ENCODE measurements at places on chromosomes 1 and 21.
A peak's percentile ranks its signal among the peaks of the same experiment; 100 is the strongest.

GRCh38 chr21:45636459-45636858 lies 7.1 kb upstream of the PCBP3 start:
- DNase-seq, result no peak

DNA sequence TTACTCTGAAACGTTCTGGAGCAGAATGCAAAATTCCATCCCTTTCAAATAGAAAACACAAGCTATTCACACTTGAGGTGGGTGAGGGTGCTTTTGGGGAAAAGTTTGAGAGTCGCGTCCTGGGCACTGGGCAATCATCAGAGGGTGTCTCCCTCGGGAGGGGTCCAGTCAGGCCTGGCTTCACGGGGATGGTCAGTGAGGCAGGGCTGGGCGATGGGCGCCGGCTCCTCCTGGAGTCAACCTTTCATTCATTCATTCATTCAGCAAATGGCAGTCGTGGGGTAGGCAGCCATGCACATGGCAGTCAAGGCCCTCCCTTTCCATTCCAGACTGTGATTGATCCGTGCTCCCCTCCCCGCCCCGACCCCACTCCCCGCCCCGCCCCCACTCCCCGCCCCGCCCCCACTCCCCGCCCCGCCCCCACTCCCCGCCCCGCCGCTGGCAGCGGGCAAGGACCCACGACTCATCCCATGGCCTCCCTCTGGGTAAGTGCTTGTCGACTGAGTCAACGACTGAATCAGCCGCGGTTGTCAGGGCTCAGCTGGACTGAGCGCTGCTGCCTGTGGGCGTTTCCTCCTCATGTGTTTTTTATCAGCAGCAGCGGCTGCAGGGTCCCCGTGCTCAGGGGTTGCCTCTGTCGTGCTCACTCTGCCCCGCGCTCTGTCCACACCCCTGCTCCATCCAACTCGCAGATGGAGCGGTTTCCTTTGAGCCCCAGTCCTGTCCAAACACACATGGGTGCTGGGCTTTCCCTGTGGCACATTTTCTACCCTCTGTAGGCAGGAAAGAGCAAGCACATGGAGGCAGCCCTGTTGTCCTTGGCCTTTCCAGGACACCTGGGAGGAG lies 12.5 kb upstream of the SPSB1 start:
- DNase-seq, result peak; percentile 70

DNA sequence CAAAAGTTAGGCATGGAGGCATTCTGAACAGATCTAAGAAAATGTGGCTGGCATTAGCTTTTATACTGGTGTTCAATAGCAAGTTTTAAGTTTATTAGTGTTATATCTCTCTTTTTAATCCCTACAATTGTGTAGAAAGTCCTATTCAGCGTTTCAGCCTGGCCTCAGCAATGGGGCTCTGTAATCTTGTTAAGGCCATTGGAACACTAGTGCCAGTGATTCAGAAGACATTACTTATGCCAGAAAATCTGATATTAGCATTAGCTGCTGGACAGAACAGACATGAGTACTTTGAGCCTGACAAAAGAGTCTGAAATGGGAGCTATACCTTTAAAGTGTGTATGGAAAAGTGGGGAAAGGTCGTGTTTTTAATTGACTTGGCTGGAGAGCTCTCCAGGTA lies 167.0 kb downstream of the NEGR1 start:
- no peak for DNase-seq

- peak; percentile 24 for DNase-seq
These were observed 3.3 kb upstream of the SLC45A1 start for GRCh38 chr1:8314346-8315280.

DNA sequence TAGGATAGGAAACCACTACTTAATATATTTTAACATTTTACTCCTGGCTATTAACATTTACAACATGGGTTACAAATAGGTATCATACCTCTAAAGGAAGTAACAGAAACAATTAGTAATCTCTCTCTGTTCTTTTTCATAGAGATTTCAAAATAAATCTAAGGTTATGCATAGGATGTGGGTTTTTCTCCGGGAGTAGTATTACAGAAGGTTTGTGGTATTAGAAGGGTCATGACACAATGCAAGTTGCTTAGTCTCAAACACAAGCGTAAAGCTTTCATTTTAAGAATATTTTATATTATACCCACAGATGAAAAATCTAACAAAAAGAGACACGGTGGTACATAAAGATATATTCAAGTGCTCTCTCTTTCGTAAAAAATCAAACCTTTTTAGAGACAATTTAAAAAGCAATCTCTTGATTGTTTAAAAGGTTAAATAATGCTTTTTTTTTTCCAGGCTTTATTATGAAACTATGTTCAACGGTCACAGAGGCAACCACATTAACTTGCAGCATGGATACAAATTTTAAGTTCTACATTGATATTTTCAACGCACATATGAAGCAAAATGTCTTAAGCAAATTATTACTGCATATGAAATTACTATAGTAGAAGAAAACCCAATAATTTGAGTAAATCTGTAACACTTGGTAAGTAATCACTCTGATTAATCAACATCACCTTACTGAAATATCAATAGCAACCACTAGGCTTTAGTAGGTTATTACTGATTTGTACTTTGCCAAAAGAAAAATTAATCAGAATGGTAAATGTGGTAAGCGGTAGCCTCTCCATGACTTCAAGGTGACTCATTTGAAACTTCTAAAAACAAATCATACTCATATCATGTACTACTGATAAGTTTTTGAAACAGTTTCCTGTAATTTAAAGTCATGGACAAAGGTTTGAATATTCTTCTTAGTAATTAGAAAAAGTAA lies 97.4 kb upstream of the GFI1 start:
- no peak for DNase-seq

DNA sequence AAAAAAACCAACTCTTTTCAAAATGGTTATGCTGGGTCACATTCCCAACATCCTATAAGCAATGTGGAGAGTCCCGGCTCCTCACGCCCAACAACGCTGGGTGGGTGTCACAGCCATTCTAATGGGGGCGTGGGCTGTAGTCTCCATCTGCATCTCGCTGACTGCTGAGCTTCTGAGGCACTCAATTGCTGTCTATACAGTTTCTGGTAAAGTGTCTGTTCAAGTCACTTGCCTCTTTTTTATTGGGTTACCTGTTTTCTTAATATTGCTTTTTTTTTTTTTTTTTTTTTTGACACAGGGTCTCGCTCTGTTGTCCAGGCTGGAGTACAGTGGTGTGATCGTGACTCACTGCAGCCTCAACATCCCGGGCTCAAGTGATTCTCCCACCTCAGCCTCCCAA lies 54.8 kb downstream of the GNB1 start:
- DNase-seq, result no peak

- no peak for DNase-seq
These were observed 13.3 kb downstream of the FBXO42 start for GRCh38 chr1:16338961-16339360.

DNA sequence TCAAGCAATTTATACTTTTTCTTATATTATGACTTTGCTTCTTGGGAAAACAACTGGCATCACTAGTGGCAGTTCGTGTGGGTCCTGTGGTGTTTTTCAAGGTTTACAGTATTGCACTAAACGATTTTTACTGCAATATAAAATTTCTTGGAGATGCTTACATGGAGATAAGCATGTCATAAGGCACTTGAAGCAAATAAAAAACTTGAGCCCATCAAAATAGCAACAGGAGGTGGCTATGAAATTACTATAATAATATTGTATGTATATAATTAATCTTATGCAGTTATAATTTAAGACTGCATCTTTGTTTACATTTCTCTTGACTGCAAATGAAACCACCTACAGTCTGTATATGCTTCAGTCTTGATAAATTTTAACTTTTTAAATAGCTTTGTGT lies 29.3 kb upstream of the CHAF1B start:
- DNase-seq, result no peak

GRCh38 chr1:212955098-212955497 lies 4.8 kb downstream of the VASH2 start:
- DNase-seq, result no peak

DNA sequence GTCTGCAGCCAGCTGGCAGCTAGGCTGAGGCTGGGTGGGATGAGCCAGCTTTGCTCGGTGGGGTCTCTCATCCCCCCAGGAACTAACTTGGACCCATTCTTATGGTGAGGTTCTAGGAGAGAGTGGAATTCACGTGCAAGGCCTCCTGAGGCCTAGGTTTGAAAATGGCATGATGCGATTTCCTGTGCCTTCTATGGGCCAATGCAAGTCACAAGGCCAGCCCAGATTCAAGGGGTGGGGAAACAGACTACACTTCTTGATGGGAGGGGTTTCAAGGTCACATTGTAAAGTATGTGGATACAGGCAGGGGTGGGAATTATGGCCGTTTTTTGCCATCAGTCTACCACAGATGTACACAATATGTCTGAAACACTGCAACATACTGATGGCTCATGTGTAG lies 48.3 kb downstream of the HTR6 start:
- DNase-seq, result no peak

- peak; percentile 52 for DNase-seq
These were observed 19.1 kb downstream of the OPTC start for GRCh38 chr1:203512848-203513584.

GRCh38 chr1:205631768-205632668 lies at the start of gene ELK4:
Gene ELK4 (minus strand): TSS chr1:205632011. CDS start chr1:205623882, 8,129 bp downstream.
- peak; percentile 99 for DNase-seq

- no peak for DNase-seq
These were observed 19.3 kb downstream of the C1orf52 start for GRCh38 chr1:85240174-85240601.

DNA sequence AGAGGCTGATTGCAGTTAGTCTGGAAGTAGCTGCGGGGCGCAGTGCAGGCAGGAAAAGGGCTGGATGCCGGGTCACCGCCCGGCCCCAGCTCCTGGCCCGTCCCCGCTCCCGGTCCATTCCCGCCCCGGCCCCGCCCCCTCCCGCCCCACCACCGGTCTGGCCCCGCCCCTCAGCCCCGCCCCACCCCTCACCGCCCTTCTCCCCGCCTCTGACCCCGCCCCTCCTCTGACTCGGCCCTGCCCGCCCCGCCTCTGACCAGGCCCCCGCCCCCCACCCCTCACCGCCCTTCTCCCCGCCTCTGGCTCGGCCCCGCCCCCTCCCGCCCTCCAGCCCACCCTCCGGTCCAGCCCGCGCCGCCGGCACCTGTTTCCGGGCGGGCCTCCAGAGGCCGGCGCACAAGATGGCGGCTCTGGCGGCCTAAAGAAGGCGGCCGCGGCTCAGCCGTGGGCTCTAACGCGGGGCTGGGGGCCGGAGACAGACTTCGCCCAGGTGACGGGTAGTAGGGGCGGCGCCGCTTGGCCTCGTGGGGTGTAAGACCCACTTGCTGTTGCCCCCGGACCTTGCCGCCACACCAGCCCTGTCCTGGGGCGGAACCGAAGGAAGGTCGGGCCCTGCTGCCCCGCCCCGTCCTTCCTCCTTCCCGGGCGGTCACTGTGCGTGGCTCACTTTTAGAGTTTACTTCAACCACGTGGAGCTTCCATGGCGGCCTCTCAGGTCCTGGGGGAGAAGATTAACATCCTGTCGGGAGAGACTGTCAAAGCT lies at the start of gene UBIAD1:
Gene UBIAD1 (plus strand): TSS at position 367 of the 763 bp plus-strand sequence. CDS start 334 bp downstream, at position 701.
- peak; percentile 81 for DNase-seq

DNA sequence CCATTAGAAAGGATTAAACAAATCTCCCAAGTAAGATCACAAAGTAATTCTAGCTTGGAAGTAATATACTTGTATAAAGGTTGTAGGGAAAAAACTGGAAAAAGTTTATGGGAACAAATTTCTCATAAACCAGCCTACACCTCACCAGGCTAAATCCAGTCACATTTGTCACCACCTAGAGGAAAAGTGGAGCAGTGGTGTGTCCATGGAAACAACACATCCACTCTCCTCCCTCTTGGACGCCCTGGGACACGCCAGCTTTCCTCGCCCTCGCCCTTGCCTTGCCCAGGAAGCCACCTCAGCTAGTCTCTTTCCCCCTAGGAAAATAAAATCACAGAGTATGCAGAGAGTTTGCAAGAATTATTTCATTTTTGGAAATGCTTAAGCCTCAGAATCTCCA lies 2.2 kb downstream of the PALMD start:
- DNase-seq, result no peak

- DNase-seq, result no peak
These were observed 37.0 kb downstream of the SERBP1 start for GRCh38 chr1:67393240-67393639.

- DNase-seq, result no peak
These were observed 18.5 kb upstream of the SLC25A34 start for GRCh38 chr1:15717418-15718125.

GRCh38 chr1:107727866-107728265 lies 237.1 kb downstream of the VAV3 start:
- no peak for DNase-seq

DNA sequence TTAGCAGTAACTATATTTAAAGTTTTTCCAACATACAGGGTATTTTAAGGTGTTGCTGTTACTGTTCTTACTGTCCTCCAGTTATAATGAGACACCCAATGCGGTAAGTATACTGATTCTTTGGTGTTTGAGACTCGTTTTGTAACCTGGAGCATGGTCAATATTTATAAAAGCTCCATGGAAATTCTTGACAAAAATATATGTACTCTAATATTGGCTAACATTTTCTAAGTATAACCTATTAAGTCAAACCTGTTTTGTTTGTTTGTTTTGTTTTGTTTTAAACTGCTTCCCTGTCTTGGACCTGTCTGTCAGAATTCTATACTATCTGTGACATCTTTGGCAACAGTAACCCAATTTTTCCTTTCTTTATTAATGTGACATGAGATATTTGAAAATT lies 15.9 kb upstream of the CAP1 start:
- DNase-seq, result no peak

DNA sequence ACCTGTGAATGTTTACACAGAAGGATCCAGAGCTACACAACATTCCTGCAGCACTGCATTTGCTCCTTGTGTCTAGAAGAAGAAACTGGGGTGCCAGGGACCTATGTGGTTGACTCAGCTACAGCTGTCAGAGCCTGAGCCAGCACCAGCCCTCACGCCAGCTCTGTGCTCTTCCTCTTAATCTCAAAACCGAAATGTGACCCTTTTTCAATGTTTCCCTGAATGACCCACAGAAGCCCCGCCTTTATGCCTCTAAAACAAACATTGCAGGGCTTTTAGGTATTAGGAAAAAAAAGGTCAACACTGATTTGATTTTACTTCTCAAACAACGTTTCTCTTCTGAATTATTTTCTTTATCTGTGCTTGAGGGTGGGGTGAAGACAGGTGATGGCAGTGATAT lies 260.5 kb downstream of the DYRK1A start:
- DNase-seq, result no peak

DNA sequence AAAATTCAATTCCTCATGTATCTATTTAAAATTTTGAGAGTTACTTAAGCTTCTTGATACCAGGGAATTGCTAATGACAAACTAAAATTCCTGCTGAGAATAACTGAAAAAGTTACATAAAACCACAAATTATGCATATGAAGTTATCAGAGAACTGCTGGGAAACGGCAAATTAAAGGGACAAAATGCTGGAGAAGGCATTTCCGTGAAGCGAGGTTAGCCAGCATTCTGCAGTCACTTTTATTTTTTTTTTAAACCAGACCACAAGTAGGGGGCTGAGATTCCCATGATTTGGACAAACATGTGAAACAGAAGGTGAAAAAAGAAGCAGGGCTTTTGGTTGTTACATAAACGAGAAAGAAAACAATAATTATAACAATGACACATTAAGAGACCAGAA lies 737.6 kb upstream of the CHRM3 start:
- DNase-seq, result no peak

- DNase-seq, result no peak
These were observed 169.2 kb downstream of the ZNF281 start for GRCh38 chr1:200240656-200241055.

GRCh38 chr1:185528084-185528676 lies 206.0 kb upstream of the HMCN1 start:
- no peak for DNase-seq

Data from stimulated activated CD4-positive, alpha-beta T cell treated with anti-CD3 and anti-CD28 coated beads, Interleukin-15, amount 100 ng/mL, for 48 hours (primary cell).